SK-N-SH treated with all-trans-retinoic acid at 6 μM for 48 hours (cell line): ENCODE measurements at places on chromosomes 16 and 17.

- no peak for ATAC-seq
Measured at GRCh38 chr17:80312621-80313135, 52.0 kb downstream of the RNF213 start.

- ATAC-seq, result peak; percentile 63
Measured at GRCh38 chr17:40075201-40075941, 12.6 kb downstream of the THRA start.

DNA sequence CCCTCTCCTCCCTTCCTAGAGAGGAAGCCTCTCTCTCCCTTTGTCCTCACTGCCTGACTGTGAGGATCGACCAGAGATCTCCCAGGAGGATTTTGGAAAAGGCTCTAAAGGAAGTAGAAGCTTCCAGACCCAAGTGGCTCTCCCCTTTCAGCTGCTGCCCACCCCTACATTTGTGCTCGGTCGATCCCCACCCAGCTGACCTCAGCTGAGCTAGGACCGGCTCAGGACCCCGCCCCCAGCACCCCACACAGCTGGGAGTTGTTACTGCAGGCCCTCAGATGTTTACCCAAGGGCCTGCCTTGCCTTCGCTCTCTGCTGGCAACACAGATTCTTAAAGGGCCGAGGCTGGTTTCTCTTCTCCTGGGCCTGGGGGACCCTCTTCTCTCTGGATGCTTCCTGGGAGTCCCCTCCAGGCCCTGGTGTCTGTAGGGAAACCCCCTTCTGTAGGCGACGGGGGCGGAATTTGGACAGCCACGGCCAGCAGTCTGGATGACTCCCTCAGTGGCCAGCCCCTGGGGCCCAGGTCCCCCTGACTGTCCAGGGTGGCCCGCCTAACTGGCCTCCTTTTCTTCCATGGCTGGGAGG, 26.9 kb upstream of the TIMP2 start:
- no peak for ATAC-seq

DNA sequence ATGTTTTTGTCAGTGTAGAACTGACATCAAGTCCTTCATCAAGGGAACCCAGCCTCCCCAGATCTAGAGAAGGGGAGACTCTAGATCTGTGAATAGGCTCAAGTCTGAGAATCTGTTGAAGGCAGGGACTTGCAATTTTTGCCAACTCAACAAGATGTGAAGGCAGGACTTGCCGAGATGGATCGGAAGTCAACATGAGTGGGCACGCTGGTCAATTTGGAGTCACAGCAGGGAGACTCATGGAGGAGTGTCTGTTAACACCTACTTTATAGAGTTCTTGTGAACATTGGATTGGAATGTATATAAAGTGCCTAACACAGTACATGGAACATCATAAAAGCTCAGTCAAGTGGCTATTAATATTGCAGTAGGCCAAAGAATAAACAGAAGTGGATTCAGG, 10.0 kb downstream of the ZNF689 start:
- no peak for ATAC-seq

GRCh38 chr16:70746708-70747424, 54.1 kb downstream of the VAC14 start:
- peak; percentile 84 for ATAC-seq

DNA sequence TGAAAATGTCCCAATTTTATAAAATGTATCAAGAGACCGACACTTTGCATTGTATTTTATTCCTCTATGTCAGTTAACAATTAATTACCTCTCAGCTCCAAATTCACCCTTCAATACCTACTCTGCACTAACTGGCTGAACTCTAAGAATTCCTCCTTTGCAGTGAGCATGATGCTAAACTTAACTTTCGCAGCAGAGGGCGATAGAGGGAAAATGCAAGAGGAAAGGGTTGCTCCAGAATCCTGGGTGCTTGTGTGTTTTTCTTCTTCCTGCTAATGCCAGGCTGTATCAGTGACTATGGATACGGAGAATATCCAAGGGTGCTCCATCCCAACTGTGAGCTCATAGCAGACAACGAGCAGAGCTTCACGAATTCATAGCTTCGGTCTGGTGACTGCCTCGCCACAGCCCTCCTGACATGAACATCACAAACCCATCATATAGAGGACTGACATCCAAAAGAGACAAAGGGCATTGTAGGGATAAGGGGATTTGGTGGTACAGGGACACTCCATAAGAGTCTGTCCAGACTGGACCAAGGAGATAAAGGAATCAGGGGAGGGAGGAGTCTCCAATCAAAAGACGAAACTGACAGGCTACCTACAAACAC, 172.9 kb downstream of the STX8 start:
- no peak for ATAC-seq
